ENCODE measurements at places on chromosomes 3 and 15.

DNA sequence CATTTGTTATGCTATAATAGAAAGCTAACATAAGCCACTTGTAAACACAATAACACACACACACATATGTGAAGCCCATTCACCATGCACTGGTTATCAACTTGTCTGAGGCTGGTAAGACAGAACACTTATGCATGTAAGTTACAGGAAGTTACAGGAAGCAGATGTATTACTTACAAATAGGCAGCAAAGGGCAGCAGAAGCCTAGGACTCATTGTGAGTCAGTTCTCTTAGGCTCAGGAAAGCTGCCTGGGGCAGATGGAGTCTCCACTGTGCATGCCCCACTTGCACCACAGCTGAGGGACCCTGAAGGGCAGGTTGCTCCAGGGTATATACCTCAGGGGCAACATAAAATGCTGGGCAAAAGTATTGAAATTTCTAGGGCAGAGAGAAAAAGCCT, 748.8 kb upstream of the CCDC54 start:
- DNase-seq: no peak

DNA sequence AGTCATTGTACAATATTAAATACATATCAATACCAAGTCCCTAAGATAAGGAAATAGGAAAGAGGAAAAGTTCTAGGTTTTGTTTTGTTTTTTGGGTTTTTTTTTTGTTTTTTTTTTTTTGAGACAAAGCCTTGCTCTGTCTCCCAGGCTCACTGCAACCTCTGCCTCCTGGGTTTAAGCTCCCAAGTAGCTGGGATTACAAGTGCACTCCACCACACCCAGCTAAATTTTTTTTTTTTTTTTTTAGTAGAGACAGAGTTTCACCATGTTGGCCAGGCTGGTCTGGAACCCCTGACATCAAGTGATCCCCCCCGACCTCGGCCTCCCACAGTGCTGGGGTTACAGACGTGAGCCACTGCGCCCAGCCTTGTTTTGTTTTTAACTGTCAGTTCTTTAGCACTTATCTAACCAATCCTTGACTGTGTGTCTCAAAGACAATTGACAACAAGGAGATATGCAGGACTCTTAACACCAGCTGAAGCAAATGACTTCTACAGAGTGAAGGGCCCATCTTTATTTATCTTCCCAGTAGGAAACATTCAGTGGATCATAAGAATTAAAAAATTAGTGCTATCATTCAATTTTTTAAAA, 100.0 kb upstream of the RAP2B start:
- no peak for DNase-seq

DNA sequence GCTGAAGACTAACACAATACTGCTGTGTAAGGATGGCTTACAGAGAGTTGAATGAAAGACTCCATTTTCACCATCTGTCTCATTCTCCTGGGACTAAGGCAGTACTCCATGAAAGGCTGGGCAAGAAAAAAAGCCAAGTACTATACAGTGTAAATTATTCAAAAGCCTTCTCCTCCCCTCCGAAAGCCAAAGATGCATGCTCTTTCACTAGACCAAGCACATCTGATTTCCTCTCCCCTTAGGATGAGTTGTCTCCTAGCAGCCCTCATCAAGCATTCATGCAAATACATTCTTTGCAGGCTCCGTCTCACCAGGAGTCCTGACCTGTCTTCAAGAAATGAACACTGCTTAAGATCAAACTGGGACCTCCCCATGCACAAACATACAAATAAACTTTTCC, 133.5 kb upstream of the THBS1 start:
- DNase-seq: no peak

DNA sequence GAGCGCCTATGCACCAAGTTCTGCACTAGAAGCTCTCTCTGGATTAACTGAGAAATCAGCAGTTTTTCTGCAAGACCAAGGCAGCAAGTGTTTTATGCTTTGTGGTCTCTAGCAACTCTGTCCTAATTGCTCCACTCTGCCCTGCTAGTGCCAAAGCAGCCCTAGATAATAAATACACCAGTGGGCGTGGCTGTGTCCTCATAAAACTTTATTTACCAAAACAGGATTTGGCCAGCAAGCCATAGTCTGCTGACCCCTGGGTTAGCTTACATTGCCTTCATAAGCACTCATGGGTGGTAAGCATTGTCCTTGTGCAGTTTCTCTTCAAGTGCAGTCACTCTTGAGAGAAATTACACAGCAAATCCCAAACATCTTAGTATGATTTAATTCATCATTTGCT, 30.7 kb upstream of the SLC24A5 start:
- no peak for DNase-seq

- no peak for DNase-seq
Observed at GRCh38 chr3:116306720-116307119, 138.6 kb downstream of the LSAMP start.

DNA sequence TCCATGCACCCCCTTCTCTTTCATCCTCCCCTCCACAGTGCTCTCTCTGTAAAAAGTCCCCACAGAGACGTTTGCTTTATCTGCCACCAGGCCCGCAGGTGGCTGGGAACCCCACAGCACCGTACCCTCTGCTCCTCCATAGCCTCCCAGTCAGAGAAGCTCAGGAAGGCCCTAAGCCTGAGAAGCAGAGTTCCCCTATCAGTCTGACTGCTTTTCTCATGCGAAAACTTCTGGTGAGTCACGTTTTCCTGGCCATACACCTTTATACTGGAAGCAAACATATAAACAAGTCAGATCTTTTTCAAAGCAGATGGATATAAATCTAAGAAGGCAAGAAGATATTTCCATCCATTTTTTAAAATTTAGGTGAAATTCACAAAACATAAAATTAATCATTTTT, 51.5 kb upstream of the MEF2A start:
- no peak for DNase-seq

DNA sequence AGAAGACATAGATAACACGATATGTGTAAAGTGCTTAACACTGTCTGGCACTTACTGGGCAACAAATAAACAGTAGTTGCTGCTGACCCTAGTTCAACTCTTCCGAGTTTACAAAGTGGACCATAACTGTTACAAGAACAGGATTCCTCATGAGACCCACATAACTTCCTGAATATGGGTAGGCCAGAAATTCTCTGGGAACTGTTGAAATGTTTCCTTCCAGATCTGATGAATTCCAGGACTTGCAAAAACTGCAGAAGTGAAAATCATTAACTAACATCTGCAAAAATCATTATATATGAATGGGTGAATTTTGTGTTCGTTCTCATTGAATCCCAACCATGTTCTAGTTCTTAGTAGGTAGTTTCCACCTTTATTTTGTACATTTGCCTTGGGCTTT, 181.7 kb upstream of the MME start:
- DNase-seq: no peak

GRCh38 chr3:126961191-126961790, 21.6 kb upstream of the PLXNA1 start:
- DNase-seq: no peak

GRCh38 chr3:122415104-122415744, 638 bp downstream of the WDR5B start:
- DNase-seq: peak; percentile 23

DNA sequence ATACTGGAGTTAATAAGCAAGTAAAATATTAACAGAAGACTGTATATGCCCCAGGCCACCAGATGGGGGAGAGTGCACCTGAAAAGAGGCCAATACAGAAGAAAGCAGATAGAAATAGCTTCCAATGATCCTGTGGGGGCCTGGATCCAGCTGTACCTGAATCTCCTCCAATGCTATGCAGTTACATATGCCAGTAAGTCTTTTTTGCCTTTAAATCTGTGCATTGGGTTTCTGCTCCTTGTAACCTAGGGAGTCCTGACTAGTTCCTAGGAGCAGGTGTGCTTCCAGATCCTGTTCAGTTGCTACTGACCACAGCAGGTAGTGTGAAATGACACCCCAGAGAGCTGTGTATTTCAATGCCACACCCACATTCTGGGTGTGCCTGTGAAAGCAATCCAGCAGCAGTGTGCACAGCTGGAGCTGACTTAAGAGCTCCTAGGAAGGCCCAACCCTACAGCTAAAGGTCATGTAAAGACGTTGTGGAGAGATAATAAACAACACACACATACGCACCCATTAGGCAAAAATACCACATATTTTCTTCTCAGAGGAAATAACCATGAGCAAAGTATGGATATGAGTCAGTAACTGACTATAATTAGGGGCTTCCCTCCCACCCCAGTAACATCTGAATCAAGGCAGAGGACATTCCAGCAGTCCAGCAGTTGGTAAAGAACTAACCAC, 62.2 kb upstream of the AKAP13 start:
- DNase-seq: no peak

DNA sequence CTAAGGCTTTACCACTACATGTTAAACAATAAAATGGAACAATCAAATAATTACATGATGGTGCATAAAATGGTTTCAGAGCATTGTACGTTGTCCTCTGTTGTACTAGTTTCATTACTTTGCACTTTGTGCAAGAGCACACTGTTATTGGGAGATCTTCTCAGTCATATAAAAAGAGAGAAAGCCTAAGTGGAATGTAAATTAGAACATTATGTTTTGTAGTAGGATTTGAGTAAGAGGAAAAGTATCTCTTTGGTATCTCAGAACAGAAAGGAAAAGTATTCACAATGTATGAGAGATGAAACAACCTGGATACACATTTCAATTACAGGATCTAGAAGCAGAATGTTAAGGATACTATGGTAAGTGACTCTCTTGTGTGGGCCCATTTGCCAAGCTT, 26.9 kb upstream of the PLSCR2 start:
- DNase-seq: no peak

DNA sequence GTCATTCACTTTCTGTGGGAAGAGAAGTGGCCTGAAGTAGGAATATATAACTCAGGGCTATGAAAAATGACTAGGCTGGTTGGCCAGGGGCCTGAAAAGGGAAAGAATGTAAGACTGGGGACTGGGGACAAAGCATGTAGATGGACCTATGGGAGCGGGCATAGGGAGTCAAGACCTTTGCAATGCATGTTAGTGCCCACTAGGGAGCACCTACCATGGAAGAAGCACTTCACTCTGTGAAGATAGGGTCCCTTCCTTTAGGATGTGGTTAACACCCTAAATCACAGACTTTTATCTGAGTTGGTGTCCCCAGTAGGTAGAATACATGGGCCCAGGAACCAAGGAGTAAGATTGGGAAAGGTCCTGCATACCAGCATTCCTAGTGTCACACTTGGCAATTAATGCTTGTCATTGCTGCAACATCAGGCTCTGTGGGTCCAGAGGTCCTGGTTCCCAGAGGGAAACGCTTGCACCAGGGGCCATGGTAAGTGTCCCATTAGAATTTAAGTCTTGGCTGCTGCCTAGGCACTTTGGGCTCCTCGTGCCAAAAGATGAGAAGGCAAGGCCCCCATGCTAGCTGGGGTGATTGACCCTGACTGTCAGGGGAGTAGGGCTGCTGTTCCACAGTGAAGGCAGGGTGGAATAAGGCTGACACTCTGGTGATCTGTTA, 79.6 kb downstream of the CRYGS start:
- no peak for DNase-seq

DNA sequence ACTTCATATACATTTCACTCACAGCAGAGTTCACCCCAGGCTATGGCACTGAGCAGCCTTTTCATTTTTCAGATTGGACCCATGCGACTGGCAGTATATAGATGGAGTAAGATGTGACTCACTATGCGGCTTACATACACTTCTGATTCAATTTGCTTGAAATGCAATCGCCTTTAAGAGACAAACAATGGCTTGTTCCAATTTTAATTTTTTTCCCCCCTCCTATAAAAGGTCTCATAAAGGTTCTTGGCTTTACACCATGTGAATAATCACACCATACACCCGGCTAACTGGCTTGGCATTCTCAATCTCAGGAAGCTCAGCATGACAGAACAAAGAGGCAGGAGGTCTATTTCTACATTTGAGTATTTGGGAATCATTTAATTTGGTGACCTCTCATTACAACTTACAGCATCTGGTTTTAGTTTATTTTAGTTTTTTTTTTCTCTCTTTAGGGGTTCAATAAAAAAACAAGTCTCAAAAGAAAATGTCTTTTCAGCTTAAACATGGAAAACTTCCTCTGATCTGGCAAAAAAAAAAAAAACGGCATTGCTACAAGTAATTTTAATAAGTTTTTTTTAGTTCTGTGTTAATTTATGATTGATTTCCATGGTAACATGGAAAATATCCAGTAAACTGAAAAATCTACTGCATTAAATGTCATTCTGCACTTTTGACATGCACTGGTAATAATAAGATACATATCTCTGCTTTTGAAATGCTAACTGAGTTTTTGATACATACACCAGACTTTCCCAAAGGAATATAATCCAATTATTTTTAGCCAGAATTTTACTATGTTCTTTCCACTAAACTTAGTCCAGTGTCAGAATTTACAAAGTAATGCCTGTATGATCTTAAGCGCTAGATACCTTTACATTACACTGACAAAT, 38.8 kb downstream of the GADL1 start:
- no peak for DNase-seq
